Caco-2 (cell line): ENCODE measurements at places on chromosomes 5 and 9. TPM values are rescaled to one million over a fixed set of nuclear protein-coding genes. Genes with fewer than 3 reads are reported as not detected.

The SLC6A19 gene
- total RNA-seq, result 0.29 and 0.32 TPM in 2 replicates

- no peak for DNase-seq
Observed at GRCh38 chr9:130407916-130408663, 36.7 kb upstream of the ASS1 start.

- DNase-seq, result no peak
Observed at GRCh38 chr5:127358740-127359139, 68.1 kb downstream of the MEGF10 start.

- no peak for DNase-seq
Observed at GRCh38 chr9:98457726-98458370, 202.4 kb upstream of the TBC1D2 start.

DNA sequence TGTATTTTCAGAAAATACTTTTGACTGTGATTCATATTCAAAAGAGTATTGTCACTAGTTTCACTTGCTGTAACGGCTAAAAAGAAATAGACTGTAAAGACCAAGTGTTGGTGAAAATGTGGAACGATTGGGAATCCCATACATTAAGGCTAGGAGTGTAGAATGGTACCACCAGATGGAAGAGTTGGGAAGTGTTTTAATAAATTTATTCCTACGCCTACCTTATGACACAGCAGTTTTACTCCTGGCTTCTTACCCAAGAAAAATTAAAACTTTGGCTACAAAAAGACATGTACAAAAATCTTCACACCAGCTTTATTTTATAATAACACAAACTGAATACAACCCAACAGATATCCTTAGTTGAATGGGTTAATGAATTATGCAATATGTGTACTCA lies 256.2 kb downstream of the TAF11L14 start:
- DNase-seq, result no peak

DNA sequence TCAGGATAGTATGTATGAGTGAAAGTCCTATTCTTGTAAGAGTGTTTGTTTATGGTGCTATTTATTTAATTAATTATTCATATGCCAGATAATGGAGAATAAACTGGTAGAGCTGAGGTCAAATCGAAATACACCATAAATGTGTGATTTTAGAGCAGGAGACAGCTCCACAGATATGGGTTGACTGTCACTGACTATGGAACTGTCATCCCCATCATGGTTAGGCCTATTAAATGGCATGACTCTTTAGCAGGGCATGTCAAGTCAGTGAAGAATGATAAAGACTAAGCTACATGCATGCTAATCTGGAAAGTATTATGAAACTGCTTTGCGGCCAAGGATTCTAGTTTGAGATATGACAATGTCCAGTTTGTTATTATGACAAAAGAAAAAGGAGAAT lies 658.6 kb downstream of the ISL1 start:
- DNase-seq, result no peak

DNA sequence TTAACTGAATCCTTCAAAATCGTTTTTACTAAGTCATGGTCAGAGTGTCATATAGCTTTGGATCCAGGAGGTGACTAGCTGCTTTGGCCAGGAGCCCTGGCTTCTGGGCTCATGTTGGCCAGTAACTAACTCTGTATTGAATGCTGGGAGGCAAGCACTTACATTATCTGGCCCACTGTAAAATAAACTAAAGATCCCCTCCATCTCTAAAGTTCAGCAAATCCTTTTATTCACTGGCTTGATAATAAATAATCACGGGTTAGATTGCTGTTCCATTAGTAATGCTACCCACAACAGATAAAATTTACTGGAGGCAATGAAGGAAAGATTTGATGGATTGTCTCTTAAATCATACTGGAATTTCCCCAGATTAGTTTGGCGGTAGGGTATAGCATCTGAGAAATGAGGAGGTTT lies 382.2 kb upstream of the TLE4 start:
- no peak for DNase-seq
